Astrocyte of the spinal cord (primary cell): ENCODE measurements at places on chromosomes 4 and X.
A peak's percentile ranks its signal among the peaks of the same experiment; 100 is the strongest.

- DNase-seq = no peak
Measured at GRCh38 chr4:8568068-8568668, 12.0 kb upstream of the GPR78 start.

GRCh38 chrX:118510111-118510510 lies 14.5 kb downstream of the DOCK11 start:
- no peak for DNase-seq

GRCh38 chr4:43763029-43763610 lies 685.5 kb downstream of the KCTD8 start:
- DNase-seq = no peak

- no peak for DNase-seq
Measured at GRCh38 chr4:88350786-88351185, 27.9 kb upstream of the HERC6 start.

DNA sequence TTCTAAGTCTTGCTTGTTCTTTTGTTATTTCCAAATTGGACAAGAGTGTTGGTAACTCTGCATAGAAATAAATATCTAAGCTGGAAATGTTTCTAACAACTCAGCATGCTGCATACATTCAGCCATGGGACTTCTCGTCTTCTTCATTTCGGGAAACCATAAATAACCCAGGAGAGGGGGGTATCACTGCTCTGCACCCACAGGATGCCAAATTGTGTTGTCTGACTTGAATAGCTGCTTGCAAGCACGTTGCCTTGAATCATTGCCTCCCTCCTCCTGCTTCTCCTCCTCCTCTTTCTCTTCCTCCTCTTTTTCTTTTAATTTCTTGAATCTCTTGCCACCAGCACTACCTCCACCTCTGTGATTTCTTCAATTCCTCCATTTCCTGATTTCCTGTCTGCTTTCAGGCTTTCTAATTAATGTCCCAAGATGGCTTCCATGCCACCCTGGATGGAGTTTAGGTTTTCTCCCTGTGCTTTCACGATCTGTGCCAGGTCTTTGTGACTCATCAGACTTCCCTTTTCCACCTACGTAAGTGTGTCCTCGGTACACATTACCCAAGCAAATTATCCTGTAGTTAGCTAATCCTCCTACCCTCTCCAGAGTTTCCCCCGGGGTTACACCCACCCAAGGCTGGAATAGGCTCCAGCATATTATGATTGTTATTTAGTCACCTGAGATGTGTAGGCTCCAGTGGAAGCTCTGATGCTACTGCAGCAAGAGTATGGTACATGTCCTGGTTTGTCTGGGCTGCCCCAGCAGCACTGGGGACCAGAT lies 122.6 kb upstream of the VCX3B start:
- peak; percentile 24 for DNase-seq

DNA sequence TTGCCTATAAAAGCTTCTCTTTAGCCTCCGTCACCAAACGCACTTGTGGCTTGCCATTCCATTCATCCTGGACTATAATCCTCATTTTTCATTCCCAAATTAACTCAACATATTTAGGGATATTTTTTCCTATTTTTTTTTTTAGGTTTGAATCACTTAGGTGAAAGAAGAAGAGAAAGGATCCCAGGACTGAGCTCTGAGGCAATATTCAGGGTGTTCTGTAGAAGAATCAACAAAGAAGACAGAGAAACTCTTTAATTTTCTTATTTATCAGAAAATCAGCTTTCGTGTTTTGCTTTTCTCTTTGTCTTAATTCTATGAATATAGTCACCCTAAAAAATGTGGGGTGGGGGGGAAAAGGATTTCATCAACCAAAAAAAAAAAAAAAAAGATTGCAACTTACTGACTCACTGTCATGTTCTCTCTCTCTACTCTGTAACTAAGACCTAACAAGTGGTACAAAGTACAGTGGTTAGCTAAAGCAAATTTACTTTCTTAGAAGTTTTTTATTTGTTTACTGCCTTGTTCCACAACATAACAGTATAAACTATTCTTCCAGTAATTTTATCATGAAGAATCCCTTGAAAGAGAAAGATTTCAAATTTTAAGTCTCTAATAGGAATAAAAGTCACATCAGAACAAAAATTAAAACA lies 272.0 kb downstream of the DHX15 start:
- DNase-seq = no peak

DNA sequence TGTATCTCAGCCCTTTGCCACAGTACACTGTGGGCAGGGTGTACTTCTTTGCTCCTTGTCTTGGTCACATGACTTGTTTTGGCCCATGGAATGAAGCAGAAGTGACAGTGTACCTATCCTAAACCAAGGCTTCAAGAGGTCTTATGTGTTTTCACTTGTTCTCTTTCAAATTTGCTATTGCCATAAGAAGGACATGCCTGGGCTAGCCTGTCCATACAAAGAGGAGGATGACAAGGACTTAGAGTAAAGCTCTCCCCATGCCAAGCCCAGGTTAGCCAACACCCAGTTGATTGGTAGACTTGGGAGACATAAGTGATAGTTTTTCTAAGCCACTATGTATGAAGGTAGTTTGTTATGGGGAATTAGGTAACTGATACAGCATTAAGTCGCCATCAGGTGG lies 141.1 kb upstream of the MID1 start:
- no peak for DNase-seq

DNA sequence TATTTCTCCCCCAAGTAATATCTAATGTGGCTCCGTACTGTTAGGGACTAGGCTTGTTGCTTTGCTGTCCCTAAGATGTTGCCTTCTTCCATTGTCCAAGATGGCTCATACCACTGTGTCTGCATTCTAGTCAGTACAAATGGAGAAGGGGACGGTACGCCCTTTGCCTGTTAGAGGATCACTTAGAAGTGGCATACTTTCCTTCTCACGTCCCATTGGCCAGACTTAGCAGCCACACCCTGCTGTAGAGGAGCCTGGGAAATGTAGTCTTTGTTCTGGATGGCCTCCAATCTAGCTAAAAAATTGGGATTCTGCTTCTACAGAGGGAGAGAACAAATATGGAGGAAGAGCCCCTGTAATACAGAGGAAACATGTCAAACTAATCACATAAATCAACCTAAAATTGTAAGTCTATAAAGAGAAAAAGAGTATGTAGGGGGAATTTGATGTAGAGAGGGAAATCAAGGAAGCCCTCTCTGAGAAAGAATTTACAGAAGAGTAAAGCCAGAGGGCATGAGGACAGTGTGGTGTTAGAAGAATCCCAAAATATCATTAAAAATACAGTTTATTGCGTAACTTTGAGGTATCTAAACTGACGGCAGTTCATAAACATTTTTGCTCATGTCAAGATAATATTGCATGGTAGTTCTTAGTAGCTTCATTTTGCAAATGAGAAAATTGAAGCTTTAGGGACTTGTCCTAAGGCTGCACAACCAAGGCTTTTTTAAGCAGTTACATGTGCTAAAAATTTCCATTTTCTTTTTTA lies 15.1 kb downstream of the PRIMPOL start:
- DNase-seq = no peak

DNA sequence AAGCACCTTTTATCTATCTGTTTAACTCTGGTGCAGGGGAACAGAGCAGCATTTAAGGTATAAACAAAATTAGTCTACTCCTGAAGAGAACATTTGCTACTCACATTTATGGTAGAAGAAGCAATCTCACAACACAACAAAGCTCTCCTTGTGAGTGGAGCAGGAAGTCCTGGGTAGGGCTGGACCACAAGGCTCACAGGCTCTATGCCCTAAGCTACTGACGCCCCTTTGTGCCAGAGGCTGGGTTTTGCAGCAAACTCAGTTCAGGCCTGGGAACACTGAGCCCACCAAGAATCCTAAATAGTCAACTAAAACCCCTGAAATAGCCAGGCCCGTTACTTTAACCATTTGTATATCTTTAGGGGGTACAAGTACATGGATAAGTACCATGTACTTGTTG lies 4.7 kb upstream of the ZXDB start:
- no peak for DNase-seq

GRCh38 chrX:10756441-10756840 lies 136.1 kb upstream of the MID1 start:
- DNase-seq = peak; percentile 79

DNA sequence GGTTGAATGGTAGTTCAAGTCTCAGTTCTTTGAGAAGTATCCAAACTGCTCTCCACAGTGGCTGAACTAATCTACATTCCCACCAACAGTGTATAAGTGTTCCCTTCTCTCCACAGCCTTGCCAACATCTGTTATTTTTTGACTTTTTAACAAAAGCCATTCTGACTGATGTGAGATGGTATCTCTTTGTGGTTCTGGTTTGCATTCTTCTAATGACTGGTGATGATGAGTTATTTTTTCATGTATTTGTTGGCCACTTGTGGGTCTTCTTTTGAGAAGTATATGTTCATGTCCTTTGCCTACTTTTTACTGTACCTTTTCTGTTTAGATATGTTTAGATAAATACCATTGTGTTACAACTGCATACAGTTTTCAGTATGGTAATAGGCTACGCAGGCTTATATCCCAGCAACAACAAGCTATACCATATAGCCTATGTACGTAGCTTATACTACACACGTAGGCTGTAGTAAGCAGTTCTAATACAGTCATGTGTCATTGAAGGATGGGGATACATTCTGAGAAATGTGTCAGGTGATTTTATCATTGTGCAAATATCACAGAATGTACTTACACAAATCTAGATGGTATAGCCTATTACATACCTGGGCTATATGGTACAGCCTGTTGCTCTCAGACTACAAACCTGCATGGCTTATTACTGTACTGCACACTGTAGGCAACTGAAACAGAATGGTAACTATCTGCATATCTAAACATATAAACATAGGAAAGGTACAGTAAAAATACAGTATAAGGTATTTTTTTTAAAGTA lies 28.1 kb downstream of the KLHL8 start:
- peak; percentile 32 for DNase-seq

- peak; percentile 85 for DNase-seq
Measured at GRCh38 chr4:169612871-169613859, 782 bp upstream of the NEK1 start.

DNA sequence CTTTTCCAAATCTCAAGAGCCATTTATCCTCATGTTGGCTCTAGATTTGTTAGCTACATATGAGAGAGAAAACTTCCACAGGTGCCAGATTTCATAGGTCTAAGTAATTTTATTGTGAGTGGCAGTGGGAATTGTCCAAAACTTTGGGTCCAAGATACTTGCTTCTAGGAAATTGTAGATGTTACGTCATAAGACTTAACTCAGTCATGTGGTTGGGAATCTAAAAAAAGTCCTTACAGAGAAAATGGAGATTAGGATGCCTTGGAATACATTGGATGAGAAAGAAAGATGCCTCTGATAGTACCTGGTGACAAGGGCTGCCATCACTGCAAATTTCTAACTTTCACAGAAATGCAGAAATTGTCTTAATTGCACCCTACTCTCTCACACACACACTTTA lies 506.5 kb downstream of the C4orf33 start:
- DNase-seq = no peak

- DNase-seq = no peak
Measured at GRCh38 chrX:80984118-80984517, 174.4 kb upstream of the BRWD3 start.

GRCh38 chr4:25813448-25814106 lies 49.2 kb downstream of the SEL1L3 start:
- DNase-seq = peak; percentile 80

DNA sequence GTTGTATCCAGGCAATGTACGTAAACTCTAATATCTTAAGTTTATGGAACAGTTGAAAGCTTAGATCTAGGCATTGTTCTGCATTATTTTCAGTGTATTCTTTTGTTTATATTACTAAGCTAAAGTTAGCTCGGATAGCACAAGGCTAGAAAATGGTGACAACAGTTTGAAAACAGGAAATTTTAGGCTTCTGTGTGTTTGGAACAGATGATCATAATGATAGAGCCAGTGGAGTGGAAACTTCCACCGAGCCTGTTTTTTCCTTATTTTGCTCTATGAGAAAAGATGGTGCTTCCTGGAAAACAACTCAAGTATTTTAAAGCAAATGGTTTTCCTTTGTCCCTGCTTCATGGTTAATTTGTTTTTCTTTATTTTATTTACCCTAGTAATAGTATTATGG lies 70.8 kb downstream of the GAB1 start:
- DNase-seq = no peak

DNA sequence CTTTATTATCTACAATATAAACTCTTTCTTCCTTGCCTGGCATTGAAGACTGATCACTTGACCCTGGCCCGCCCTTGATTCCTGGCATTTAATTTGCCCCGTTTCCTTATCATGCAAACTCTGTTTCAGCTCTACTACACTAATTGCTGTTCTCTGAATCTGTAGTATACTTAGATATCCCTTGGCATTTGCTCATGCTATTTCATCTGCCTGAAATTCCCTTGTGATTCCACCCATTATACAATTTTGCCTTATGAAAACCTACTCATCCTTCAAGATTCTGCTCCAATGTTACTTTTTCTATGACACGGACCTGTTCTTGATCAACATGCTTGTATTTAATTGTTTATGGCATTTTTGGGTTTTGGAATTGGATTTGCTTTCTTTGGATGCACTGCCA lies 459.9 kb upstream of the AMOT start:
- no peak for DNase-seq

DNA sequence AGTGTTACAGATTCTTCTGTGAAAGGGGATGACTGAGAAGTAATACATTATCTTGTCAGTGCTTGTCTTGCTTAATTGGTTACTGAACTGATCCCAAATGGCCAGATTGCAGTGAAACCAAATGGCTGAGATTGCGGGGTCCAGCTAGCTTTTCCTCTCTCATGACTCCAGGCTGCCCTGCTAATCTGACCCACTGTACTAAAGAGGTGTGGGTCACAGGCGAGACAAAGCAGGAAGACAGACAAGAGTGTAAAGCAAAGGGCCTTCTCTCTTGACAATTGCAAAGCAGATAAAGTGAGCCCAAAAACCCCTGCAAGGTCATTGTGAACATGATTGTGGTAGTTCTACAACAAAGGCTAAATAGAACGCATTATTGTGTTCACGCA lies 2.1 kb downstream of the TMEM150C start:
- no peak for DNase-seq

- DNase-seq = no peak
Measured at GRCh38 chr4:48781968-48782367, 1.9 kb upstream of the FRYL start.
